MM.1S (cell line): ENCODE measurements at places on chromosomes 13 and 19.

DNA sequence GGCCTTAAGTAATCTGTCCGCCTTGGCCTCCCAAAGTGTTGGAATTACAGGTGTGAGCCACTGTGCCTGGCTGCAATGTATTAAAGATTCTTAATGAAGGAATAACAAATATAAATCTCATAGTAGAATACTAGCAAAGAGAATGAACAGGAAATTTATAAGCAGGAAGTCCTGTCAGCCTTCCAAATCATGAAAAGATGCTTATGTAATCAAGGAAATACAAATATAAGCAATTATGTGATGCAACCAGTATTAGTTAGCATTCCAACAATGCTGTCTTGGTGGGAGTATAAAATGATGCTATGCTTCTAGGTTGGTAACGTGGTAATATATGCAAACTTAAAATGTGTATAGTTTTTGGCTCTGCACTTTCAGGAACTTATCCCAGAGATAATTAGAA is 133.8 kb downstream of the PDS5B start:
- no peak for DNase-seq

DNA sequence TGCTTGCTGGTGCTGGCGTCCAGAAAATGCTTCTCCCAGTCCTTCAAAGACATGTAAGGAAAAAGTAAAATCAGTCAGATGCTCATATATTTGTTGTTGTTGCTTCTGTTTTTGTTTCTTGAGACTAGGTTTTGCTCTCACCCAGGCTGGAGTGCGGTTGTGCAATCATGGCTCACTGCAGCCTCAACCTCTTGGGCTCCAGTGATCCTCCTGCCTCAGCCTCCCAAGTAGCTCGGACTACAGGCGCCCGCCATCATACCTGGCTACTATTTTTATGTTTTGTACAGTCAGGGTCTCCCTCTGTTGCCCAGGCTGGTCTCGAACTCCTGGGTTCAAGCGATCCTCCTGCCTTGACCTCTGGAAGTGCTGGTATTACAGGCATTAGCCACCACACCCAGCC is 11.0 kb upstream of the EPS15L1 start:
- DNase-seq = no peak

DNA sequence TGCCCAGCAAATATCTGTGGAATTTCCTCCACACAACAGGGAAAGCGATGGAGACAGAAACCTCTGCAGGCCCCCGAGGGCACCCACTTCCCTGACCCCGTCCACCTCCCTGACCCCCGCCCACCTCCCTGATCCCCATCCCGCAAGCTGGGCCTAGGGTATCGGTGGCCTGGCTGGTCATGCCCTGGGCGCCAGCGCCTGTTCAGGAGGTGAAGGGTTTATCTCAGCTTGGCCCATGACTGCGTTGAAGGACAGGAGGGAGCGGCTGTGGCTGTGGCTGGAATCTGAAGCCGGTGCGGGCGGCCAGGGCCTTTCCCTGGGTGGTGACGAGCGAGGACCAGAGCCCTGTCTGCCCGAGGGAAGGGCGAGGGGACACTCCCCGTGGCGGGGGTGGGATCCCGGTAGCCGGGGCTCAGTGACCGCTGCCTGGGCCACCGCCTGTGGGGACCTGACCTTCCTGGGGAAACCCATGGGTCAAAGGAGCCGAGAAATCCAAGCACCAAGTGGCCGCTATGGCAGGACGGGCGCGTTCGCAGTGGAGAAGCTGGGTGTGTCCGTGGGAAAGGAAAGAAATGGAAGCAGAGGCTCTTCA is 20.7 kb downstream of the GAS6 start:
- no peak for DNase-seq

DNA sequence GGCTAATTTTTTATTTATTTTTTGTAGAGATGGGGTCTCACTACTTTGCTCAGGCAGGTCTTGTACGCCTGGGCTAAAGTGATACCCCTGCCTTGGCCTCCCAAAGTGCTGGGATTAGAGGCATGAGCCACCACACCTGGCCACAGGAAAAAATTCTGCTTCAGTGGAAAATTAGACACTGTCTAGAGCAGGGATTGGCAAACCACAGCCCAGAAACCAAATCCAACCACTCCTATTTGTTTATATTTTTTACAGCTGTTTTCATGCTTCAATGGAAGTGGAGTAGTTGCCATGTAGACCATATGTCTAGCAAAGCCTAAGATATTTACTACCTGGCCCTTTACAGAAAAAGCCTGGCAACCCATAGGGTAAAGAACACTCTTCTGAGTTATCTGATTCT is 123.7 kb upstream of the MRI1 start:
- no peak for DNase-seq

DNA sequence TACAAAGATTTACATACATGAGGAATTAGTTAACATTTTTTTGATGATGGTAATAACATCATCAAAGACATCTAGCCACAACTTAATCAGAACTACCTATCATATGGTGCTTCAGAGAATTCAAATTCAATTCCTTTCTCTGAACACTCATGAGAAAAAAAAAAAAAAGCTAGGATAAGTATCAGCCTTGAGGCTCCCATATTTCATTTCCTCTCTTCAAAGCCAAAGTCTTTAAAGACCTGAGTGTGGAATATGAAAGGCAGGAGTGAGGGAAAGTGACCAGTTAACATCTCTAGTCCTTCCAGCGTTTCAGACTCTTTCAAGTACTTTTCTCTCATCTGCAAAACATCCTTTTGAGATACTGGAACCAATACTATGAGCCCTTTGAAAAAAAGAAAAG is 137.5 kb downstream of the DCLK1 start:
- no peak for DNase-seq

DNA sequence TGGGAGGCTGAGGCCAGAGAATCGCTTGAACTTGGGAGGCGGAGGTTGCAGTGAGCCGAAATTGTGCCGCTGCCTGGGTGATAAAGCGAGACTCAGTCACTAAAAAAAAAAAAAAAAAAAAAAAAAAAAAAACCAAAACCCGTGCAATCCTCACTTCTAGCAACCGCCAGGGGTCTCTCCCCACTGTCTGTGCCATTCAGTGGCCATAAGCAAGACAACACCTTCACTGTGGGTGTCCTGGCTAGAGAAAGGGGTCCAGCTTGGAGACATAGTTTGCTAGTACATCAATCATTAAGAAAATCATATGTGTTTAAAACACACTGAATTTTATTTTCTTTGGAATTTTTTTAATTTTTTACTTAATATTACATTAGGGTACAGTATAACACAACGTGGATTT is 68.2 kb downstream of the RASL11A start:
- no peak for DNase-seq

DNA sequence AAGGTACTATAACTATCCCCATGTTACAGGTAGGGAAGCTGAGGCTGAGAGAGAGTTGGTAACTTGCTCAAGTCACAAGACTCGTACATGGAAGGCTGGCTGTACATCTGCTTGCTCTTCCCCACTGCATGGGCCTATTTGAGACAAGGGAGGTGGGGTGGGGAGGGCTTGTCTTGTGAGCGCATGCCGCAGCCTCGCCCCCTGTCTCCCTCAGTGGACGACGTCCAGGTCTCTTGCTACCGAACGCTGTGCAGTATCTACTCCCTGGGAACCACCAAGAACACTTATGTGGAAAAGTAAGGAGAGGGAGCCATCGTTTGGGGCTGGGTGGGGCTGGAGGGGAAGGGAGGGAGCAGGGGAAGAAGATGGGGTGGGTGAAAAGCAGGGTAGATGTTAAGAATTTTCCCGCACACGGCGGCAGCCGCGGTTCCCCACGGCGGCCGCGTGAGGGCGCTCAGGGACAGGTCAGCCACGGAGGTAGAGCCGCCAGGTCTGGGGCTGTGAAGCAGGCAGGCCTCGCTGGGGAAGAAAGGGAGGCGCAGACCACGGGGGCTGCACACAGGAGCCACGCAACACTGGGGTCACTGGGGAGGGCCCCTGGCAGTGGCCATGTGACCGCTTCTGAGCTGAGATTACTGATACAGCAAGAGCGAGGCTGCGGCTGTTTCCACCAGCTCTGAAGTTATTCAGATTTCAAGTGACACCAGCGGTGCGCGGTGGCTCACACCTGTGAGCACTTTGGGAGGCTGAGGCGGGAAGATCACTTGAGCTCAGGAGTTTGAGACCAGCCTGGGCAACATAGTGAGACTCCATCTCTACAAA is 81.5 kb downstream of the RYR1 start:
- peak; percentile 59 for DNase-seq

DNA sequence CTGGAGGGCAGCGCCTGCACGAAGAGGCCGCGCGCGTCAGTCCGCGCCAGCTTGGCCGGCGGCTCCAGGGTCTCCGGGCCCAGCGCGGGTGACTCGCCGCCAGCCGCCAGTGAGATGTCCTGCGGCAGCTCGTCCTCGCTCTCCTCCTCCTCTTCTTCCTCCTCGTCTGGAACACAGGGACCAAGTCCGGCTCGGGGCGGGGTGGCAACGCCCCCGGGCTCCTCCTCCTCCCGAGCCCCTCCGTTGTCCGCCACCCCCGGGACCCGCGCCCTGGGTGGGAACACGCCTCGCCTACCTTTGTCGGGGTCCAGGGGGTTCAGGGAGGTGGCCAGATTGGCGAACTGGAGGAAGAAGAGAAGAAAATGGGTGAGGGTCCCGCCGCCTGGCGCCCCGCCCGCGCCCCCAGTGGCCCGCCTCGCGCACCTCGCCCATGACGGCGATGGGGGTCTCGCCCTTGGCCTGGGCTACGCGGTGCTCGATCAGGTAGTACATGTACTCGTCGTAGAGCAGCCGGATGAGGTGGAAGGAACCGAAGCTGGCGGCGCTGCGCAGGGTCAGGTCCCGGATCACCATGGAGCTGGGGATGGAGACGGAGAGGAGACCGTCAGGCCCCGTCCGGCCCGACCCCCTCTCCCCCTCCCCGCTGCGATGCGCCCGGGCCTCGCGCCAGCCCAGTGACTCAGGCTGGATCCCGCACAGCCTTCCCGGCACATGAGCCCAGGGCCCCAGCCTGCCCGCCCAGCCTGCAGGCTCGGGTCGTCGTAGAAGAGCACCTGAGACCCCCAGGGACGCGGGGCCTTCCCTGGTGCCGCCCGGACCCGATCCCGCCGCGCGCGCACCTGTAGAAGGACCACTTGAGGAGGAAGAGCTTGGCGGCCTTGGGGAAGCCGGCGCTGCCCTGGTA is 10.6 kb downstream of the DCAF15 start:
- DNase-seq = no peak

DNA sequence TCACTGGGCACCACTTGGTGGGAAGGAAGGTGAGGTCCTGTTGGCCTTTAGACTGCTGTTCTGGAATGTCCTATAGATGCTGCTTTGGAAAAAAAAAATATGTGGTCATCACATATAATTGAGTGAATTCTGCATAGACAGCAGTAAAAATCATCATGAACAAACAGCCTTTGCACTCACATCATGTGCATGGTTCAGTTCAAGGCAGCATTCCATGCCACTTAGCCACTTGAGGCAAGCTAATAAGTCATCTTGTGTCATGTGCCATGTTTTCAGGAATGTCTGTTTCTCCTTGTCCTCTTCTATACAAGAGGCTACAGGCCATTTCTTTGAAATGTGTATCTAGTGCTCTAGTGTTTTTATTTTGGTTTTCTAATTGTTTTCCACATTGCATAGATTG is 43.9 kb upstream of the TSC22D1 start:
- no peak for DNase-seq

GRCh38 chr19:45322311-45322710 is 364 bp downstream of the CKM start:
- no peak for DNase-seq

DNA sequence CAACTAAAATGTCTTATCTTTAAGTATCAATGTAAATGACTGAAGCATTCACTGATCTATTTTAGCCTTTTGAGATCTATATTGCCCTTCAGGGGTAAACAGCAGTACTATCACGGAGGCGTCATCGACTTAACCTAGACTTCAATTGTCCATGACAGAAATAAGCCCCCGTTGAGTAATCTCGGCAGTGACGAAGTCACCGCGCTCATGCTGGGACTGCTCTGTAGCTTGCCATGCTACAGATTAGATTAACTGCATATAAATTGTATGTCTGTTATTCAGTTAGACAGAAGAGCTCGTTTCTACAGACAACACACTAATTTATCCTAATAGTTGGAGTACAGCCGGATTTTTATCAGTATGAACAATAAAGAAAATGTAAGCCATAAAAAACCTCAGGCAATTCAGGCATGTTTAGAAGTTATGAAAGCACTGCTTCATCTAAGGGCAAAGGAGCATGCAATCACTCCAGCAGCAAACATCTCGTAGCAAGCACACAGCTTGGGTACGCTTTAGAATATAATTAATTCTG is 56.6 kb downstream of the TUBGCP3 start:
- no peak for DNase-seq

GRCh38 chr13:66314911-66315310 is 915.2 kb downstream of the PCDH9 start:
- DNase-seq = no peak

DNA sequence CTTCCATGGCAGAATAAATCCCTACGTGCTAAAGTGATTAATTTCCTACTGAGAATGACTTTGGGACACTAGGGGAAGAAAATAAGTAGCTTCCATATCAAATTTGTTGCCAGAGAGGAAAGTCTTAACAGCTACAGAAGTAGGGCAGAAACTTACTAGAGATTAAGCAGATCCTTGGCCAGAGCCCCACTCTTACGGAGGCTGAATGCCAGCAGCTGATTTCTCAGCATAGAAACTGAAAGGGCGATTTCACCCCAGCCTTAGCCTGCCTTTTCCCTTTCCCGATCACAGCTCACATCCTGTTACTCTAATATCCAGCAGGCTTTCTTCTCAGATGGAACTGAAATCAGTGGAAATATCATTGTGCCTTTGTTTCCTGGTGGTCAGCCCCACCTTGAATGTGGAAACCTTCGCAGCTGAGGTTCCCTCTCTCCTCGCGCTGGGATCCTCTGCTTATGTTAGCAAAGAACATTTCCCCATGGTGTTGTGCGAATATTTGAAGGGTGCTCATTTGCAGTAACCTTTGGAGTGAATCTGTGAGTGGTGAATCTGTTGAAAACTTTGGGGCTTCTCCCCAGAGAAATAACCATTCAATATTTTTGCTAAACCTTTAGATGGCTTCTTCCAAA is 8.4 kb downstream of the FAM124A start:
- no peak for DNase-seq

GRCh38 chr19:5058521-5059212 is 89.8 kb downstream of the KDM4B start:
- DNase-seq = no peak

GRCh38 chr13:94329277-94329676 is 150.2 kb downstream of the DCT start:
- DNase-seq = no peak

GRCh38 chr13:72384879-72385278 is 342.6 kb downstream of the MZT1 start:
- DNase-seq = no peak

DNA sequence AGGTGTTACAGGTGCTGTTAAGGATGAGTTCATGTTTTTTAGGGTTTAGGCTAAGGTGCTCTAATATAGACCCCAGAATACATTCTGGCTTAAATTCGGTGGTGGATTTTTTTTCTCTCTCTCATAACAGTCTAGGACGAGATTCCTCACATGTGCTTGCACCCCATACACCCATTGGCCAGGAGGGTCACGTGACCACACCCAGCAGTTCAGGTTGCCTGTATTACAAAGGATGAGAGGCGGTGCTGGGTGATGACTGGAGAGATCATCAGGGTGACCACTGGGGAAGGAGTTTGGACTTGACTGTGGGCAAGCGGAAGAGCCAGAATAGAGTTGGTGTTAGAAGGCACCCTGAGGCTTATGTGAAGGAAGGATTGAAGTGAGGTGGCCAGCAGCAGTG is 27.7 kb downstream of the PPP2R1A start:
- DNase-seq = no peak
